ENCODE measurements at places on chromosomes 11 and 22. TPM values are rescaled to one million over a fixed set of nuclear protein-coding genes. Genes with fewer than 3 reads are reported as not detected.

Gene CCDC188
- 0.90 TPM for polyA plus RNA-seq

Gene RTN4R
- polyA plus RNA-seq: 1.1 TPM

DNA sequence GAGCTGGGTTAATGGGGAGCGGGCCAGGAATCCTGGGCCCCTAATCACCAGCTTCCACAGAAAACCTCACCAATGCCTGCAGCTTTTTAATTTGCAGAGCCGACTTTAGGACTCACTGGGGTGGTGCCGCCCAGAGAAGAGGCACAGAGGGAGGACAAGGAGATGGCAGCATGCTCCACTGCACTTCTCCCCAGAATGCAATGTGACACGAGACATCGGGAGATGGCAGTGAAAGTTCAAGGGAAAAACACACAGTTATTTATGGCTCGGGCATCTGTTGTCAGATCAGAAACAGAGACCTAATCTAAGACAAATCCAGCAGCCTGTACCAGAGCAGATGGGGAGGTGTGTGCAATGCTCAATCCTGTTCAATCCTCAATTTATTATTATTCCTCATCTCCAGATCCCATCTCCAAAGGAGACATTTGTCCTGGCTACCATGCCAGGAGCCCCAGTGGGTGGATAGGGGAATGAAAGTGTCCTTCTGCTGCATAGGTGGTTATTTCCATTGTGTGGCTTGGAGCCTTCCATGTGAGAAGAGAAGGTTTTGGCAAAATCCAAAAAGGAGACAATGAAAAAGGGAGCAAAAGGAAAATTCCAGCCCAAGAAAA is 250.0 kb downstream of the NXPE2 start:
- no peak for DNase-seq

GRCh38 chr11:128733440-128734102 is 39.7 kb downstream of the FLI1 start:
- no peak for DNase-seq

Gene TCN2
- 21.2 TPM for polyA plus RNA-seq

Gene B4GALNT4
- polyA plus RNA-seq: 5.1 TPM

DNA sequence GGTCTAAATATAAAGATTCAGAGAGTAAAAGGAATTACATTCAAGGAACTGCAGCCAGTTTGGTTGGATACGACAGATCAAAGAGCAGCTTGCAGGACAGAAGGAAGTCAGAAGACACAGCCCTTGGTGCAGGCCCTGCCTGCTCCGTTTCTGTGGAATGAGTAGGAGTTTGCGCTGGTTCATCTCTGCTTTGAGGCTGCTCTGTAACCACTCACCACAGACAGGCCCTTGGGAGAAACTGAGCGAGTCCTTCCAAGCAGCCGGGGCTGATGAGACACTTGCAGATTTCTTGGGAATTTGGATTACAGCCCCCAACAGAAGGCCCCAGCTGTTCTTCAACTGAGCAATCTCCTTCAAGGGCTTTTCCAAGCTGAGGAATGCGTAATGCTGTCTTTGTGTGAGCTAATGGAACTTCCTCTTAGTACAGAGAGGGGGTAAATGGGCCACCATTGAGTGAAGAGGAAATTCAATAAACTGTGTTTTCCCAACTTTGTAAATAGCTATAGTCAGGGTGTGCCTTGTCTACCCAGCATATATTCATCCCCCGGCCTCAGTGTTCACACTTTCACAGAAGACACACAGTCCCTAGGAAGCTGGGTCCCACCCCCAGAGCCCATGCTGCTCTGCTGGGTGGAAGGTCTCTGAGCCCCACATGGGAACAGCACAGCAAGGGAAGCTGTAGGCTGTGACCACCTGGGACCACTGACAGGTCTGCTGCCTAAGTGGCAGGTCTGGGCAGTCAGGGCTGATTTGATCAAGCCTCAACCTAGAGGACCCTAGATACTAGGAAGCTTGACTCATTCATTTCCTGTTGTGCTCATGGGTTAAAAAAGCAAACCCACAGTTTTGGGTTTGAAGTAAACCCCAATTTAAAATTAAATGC is 16.6 kb downstream of the IL10RA start:
- peak; percentile 36 for DNase-seq

DNA sequence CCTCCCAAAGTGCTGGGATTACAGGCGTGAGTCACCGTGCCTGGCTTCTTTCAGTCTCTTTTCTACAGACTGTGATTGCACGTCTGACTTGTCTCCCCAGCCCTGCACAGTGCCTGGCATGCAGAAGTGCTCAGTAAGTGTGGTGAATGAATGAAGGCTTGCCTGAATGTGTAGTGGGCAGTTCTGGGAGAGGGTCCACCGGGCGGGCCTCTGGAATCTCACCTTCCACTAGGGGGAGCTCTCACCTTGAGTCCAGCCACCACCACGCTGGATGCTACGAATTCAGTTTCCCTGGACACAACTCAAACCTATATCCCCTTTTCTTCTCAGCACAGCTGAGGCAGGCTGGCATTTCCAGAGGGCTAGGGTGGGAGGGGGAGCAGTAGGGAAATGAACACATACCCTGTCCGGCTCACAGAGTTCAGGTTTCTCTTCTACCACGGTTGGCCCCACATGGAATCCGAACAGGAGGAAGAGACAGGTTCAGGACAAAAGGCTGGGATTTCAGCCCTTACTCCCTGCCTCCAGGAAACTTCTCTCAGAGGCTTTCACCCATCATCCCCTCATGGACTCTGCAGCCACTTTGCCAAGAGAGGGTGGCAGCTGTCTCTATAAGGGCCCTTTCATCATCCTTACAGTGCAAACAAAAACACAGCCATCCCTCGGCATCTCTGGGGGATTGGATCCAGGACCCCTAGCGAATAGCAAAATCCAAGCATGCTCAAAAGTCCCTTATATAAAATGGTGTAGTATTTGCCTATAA is 86.8 kb downstream of the NECTIN1 start:
- no peak for DNase-seq

DNA sequence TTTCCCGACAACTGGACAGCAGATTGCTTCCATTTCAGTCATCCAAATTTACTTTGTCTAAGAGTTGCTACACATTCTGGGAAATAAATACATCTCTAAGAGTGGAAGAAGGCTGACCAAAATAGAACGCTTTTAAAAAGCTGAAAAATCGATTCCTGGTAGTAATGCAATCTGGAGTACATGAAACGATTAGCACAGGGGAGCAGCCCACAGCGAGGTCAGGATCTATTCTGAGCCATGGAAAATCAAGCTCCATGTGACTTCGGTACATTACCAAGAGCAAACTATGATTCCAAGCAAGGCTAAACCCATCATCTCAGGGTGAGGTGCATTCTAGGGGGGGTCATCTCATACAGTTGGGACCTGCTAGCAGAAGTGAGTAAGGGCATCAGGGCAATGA is 249.3 kb downstream of the BLID start:
- DNase-seq: no peak

Gene OOSP4A
- polyA plus RNA-seq: not detected

DNA sequence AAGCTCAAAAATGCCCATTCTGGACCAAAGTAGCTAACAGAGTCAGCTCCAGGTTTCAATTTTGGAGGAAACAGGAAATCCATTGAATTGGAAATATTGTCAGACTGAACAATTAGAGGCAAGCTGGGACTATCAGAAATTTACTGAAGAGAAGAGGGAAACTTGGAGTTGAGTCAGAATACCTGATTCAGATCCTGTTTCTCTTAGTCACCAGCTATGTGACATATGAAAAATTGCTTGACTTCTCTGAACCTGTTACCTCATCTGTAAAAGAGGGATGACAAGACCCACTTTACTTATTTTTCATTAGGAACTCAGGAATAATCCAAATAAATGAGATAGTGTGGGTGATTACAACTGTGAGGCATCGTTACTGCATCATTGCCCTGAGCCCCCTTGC is 148.9 kb upstream of the CADM1 start:
- DNase-seq: no peak

DNA sequence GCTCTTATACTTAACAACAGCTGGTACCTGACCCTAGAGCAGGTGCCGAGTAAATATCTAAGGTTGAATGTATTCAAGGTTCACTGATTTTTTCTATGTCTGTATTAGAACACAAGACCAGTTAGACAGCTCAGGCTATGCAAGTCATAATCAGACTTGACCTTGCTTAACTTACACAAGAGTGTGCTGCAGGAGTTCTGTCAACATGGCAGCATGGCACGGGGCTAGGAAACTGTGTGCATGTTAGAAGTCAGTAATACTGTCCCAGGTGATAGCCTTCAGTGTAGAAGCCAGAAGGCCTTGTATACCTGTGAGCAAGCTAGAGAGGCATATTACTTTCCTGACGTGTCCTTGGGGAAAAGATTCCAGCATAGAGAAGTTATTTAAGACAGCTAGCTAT is 253.1 kb downstream of the FAT3 start:
- no peak for DNase-seq

DNA sequence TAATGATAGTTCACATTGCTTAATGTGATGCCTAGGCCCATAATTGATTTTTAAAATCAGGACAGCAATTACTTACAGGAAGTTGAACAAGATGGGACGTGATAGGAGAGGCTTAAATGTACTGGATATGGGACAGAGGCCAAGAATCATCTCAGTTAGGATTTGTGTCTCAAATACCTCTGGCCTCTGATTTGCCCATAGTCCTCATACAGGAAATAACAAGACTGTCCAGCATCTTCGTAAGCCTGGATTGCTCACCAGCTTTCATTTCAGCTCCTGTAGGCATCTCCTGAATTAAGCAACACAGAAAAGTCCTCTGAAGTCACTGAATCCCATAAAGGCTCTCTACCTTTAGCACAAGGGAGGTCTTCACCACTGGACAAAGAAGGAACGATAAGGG is at the start of gene MRGPRX3:
Gene MRGPRX3 (plus strand): TSS at position 231 of the 400 bp plus-strand sequence. CDS start 4,632 bp downstream, outside the sequence.
- no peak for DNase-seq

DNA sequence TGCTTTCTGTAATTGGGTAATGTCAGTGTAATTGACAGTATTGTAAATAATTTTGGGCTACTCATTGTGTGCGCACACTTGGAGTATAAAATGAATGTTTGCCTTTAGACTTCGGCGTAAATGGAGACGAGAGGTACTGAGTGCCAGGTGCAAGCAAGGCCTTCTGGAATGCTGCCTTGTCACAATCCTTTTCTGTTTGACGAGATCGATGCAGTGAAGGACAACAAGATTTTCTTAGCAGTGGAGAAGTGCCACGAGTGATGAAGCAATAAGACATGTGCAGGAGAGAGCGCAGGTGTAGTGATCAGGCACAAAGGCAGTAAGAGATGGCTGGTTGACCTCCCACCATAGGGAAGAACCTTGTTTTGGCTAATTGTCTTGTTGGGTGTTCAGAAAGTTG is 67.5 kb downstream of the DDX10 start:
- no peak for DNase-seq

DNA sequence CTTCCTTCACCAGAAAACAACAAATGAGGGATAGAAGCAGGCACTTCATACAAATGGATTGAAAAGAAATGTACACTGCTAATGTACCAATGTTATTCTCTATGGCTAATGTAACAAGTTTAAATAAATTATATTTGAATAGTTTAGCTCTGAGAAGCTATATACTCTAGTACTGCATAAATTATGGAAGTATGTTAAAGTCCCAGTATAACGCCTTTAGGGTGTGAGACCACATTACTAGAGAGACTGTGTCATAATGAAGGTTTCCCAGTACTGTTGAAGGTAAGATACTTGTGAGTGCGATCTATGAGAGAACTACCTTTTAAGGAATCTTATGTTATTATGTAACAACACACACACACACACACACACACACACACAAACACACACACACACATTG is 39.8 kb upstream of the GAB2 start:
- no peak for DNase-seq

DNA sequence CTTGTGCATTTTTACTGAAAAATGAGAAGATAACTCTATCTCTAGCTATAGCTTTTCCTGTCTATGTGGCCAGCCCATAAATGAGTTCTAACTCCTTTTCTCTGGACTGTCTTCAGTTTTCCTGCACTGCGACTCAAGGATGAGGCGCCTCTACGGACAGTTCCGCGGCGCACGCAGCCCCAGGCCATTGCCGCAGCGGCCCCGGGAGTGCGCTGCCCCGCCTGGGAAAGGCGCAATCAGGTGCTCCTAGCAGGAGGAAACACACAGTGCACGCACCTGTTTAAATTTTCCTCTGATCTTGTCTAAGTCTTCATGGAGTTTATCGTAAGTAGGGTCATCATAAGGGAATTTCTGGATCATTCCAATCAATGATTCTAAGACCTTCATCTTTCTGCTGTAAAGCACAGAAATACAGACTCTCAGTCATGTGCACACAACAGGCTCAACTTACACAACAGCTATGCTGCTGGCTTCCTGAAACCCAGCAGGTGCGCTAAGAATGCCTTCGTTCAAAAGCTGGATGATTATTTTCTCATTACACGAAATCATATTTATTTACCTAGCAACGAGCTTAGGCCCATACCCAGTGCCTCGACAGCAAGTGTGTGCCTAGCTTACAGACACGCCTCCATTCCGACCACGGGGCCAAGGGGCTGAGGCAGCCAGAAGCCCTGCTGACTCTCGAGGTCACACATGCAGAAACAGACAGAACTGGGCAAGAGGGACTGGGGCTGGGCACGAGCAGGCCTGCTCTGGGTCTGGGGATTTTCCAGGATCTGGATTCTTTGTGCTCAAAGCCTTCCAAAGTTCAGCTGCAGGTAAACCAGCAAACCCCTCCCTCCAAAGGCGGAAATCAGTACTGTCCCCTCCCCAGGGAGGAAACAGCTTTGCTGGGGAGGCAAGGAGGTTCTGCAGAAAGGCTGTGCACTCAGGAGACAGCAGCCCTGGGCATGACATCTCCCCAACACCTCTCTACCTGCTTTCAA is 7.2 kb downstream of the LTO1 start:
- DNase-seq: no peak

Gene NPAS4
- 2.4 TPM for polyA plus RNA-seq

DNA sequence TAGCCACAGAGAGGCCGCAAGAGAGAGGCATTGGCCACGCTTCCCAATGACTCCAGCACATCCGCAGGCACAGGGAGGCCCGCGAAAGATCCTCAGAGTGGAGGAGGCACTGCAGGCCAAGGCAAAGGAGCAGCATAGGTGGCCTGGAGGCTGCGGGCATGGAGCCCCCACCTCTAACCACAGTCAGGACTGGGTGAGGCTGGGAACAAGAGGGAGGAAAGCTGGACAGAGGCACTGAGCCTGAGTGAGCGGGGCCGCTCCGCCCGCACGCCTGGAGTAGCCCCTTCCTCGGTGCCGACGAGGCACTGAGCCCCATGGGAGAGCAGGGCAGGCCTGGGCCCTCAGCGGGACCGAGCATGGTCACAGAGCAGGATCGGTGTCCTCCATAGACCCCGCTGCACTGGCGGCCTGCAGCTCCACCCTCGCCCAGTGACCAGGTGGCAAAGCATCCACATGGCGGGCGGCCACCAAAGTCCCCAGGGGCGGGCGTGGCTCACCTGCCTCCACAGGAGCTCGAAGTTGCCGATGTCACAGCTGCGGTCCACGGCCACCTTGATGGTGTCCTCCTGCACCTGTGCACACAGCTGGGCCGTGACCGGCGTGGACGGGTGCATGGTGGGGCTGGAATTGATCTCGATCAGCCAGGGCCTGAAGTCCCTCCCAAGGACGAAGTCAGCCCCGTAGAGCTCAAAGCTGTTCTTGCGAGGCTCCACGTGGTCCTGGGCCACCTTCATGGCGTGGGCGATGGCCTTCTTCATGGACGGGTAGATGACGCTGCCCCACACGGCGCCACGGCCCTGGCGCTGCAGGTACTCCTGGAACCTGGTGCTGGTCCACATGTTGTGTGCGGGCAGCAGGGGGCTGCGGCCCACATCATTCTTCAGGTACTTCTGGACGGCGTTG is 18.9 kb upstream of the IL17REL start:
- DNase-seq: no peak

- no peak for DNase-seq
These were observed 82.9 kb upstream of the TBCEL start for GRCh38 chr11:120941000-120941399.

Gene OR10S1
- polyA plus RNA-seq: not detected

GRCh38 chr22:47209547-47210023 is 447.1 kb downstream of the TBC1D22A start:
- no peak for DNase-seq

Gene LMO2
- 17.0 TPM for polyA plus RNA-seq

Gene NFAM1
- 1.2 TPM for polyA plus RNA-seq

Gene C22orf31
- polyA plus RNA-seq: not detected

Gene TSGA10IP
- 0.09 TPM for polyA plus RNA-seq

All from urinary bladder (tissue), 4 donors.